Activated T-cell treated with anti-CD3 and anti-CD28 coated beads for 48 hours (primary cell): ENCODE measurements at places on chromosomes 5 and 9.

GRCh38 chr9:115158661-115159481 is 40.9 kb upstream of the TNC start:
- DNase-seq: no peak

GRCh38 chr9:138098116-138098907 is 220.7 kb downstream of the CACNA1B start:
- DNase-seq: no peak

- DNase-seq: no peak
Observed at GRCh38 chr5:170769246-170769645, 14.3 kb upstream of the GABRP start.

DNA sequence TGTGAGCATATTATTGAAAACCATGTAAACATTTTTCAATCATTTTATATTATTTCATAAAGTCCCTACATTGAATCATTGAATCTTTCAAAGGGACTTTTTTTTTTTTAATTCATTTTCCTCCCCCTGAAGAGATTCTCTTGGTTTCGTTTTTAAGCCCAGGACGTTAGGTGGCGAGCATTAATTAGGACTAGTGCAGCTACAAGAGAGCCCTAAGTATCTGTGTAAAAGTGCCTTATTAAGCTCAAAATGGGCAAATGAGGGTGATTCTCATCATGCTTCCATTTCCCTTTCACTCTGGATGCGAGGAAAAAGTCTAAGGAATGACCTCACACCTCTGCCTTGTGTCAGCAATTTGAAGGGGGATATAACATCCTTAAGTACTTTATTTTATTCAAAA is 517.9 kb upstream of the ITGA1 start:
- no peak for DNase-seq

- no peak for DNase-seq
Observed at GRCh38 chr5:16924206-16924605, 11.9 kb downstream of the MYO10 start.

- no peak for DNase-seq
Observed at GRCh38 chr9:18056993-18057369, 417.0 kb upstream of the ADAMTSL1 start.

DNA sequence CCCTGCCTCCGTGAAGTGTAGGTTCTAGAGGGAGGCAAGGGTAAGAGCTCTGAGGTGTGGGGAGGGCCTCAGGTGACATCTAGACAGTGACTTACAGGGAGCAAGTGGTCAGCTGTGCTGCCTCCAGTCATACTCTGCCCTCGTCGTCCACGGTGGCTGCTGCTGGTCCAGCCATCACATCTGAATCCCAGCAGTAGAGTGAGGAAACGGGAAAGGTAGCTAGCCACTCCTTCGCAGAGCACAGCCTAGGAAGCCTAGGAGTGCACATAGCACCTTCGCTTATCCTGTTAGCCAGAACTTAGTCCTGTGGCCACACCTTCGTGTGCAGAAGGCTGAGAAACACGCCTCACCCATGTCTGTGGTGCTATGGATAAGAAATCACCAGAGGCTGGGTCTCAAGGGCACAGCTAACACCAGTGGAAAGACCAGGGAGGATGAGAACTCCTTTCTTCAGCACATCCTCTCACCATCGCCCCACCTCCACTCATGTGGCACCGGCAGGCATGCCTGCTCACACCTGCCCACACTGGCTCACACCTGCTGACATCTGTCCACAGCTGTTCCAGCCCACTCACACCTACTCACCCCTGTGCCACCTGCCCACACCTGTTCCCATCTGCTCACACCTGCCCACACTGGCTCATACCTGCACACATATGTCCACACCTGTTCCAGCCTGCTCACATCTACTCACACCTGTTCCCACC is 44.5 kb upstream of the SLC6A19 start:
- DNase-seq: no peak

GRCh38 chr5:41681840-41682239 is 171.4 kb upstream of the PLCXD3 start:
- DNase-seq: no peak

- DNase-seq: no peak
Observed at GRCh38 chr9:84239343-84239742, 101.2 kb downstream of the SLC28A3 start.

DNA sequence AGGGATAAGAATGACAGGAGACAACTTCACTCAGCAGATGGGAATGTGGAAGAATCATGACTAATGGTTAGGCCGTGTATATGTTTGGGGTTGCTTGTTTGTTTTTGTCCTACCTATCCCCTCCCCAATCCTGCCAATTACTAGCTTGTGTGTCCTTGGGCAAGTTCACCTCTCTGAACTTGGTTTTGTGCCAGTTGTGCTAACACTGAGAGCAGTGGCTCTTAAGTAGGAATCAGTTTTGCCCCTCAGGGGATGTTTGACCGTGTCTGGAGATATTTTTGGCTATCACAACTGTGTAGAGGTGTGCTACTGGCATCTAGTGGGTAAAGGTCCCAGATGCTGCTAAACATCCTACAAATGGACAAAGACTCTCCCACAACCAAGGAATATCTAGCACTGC is 287.0 kb downstream of the DMRT2 start:
- no peak for DNase-seq

- no peak for DNase-seq
Observed at GRCh38 chr5:23627976-23628375, 120.6 kb downstream of the PRDM9 start.

- no peak for DNase-seq
Observed at GRCh38 chr5:13704396-13704795, 240.1 kb downstream of the DNAH5 start.

DNA sequence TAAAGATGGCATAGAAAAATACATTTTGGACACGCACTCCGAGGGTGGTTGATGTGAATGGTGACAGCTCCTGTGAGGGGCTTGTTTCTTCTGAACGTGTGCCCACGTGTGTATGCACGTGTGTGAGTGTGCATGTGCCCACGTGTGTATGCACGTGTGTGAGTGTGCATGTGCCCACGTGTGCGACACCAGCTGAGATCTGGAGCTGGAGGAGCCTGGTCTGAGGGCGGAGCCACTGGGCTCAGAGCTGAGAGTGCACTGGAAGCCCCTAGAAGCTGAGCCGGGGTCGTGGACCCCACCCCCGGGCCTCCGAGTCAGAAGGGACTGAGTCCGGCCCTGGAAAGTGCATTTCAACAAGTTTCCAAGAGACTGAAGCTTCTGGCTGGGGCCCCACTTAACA is 282.5 kb upstream of the IRX4 start:
- no peak for DNase-seq

DNA sequence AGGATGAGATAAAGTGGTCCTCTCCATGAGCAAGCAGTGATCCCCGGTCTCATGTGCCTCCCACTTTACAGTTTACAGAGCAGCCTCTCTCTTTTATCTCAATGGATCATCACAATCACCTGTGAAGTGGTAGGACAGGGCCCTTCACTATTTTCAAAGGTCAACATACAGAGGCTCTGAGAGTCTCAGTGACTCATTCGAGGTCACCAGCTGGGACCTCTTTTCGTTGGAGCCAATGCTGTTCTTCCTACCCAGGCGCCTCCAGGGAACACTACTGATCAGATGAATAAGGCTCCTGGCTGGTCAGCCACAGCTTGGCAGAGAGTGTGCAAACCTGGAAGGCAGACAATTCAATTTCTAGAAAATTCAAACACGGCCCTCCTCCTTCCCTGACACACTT is 16.6 kb downstream of the GGTA1 start:
- DNase-seq: no peak

DNA sequence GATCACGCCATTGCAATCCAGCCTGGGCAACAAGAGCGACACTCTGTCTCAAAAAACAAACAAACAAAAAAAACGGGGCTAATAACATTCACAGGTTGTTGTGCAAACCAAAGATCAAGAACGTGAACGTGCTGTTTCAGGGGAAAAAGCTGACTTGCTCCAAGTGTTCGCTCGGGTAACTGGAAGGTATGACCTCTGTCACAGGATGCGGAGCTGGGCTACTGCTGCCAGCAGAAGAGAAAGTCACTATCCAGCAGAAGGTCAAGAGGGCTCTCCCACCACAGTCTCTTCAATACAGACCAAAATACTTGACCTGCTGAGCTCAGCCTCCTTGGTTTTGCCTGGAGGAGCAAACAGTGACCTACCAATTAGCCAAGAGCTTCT is 59.7 kb downstream of the ABCA1 start:
- no peak for DNase-seq

DNA sequence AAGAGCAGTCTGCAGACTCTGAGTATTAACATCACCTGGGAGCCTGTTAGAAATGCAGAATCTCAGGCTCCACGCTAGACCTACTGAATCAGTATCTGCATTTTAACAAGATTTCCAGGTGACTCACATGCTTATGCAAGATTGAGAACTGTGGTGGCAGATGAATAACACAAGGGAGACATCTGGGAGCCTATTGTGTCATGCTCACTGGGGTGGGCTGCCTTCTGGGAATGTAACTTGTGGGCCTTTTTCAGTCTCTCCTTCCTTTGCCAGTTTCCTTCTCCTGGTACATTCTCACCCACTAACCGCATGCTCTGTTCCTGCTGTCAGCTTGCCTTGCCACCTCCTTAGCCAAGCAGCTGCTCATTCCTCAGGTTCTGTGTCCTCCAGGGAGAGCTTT is 176.6 kb upstream of the C9orf72 start:
- no peak for DNase-seq

- no peak for DNase-seq
Observed at GRCh38 chr9:123375469-123376132, 19.6 kb downstream of the CRB2 start.

GRCh38 chr5:34547300-34548085 is 108.6 kb upstream of the RAI14 start:
- no peak for DNase-seq

DNA sequence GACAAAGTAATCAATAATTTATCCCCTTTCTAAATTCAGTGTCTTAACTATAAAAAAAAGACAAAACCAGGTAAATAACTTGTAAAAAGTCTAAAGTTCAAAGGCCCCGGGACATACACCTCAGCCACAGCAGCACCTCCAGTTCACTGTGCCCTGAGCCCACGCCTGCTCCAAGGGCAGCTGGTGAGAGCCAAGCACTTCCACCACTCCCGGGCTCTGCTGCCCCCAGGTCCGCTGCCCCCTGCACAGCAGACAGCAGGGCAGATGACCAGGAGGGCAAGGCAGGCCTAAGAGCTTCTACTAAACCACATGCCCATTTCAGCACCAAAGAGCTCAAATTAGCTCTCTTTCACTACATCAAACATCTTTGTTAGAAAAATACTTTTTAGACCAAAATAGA is 91.9 kb downstream of the CAMSAP1 start:
- no peak for DNase-seq

GRCh38 chr9:132160802-132161742 is 786 bp upstream of the NTNG2 start:
- DNase-seq: peak; percentile 40

DNA sequence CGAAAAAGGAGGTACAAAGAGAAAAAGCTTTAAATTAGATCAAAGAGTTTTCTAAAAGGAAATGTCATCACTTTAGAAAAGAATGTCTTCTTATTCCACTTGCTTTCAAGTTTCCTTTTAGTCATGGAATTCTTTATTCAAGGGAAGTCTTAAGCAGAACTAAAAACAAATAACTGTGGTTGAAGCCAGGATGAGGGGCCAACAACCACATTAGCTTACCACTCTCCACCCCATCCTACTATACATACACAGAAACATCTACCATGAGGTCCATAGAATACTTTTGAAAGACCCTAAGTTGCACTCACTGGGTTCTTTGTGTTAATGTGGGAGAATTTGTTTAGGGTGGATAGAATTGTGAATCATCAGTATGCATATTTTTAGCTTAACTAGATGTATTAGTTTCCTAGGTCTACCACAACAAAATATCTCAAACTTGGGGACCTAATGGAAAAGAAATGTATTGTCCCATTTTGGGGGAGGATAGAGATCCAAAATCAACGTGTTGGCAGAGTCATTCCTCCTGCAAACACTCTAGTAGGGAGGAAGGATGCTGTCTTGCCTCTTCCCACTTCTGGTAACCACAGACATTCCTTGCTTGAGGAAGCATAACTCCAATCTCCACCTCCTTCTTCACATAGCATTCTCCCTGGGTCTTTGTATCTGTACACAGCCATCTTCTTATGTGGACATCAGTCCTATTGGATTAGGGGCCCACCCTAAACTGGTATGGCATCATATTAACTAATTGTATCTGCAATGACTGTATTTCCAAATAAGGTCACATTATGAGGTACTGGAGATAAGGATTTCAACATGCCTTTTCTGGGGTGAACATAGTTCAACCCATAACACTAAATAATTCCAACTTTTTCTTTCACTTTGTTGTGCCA is 239.4 kb downstream of the LURAP1L start:
- DNase-seq: no peak

DNA sequence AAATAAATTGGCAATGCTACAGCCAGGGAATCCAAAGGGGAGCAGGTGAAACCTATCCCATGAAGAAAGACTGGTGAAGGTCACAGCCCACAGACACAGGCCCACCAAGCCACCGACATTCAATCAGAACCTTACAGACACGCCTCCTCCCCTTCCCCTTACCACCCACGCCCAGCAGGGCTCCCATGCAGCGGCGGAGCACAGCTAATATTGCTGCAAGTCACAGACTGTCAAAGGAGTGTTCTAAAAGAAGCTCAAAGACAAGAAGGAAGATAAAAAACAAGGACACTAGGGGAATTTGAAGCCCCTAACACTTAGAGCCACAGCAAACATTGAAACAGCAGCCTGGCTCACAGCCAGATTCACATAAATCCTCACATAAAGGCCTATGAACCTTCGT is 91.2 kb downstream of the MED10 start:
- no peak for DNase-seq

GRCh38 chr9:70935856-70936255 is 185.6 kb downstream of the TRPM3 start:
- DNase-seq: no peak

DNA sequence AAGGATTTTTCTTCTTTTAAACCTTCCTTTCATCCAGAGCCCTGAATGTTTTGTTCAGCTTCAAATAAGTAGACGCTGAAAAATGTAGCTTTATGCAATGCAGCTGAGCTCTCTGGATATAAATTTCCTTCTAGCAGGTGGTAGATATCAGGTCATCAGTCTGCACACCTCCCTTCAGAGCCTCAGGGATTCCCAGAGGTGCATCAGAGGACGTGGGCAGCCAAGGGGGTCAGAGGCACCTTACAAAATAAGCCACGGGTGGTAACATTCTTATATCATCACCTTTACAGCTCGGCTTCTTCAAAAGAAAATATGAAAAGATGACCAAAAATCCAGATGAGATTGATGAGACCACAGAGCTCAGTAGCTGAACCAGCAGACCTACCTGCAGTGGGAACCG is 19.3 kb downstream of the MOCS2 start:
- no peak for DNase-seq

- DNase-seq: no peak
Observed at GRCh38 chr5:135950611-135951010, 4.2 kb downstream of the LECT2 start.

- DNase-seq: no peak
Observed at GRCh38 chr5:69494452-69494851, 1.9 kb downstream of the OCLN start.

- no peak for DNase-seq
Observed at GRCh38 chr9:128211186-128211980, 8.2 kb downstream of the DNM1 start.

DNA sequence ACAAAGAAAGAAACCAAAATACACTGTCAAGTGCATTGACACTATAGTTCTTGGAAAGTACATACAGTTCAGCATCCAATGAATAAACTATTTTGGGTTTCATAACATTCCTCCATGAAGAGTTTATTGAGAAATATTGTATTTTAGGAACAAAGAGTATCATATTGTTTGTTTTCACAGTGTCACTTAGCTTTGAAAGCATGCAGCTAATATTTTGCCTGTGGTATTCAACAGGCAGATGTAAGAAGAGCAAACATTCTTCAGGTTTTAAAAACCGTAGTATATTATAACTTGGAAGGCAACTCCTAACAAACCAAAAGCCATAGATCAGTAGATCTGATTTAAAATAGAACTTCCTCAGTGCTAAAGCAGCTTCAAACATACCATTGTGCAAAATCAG is 4.5 kb downstream of the PRELID2 start:
- no peak for DNase-seq
